ENCODE measurements at places on chromosomes 2 and 18.

DNA sequence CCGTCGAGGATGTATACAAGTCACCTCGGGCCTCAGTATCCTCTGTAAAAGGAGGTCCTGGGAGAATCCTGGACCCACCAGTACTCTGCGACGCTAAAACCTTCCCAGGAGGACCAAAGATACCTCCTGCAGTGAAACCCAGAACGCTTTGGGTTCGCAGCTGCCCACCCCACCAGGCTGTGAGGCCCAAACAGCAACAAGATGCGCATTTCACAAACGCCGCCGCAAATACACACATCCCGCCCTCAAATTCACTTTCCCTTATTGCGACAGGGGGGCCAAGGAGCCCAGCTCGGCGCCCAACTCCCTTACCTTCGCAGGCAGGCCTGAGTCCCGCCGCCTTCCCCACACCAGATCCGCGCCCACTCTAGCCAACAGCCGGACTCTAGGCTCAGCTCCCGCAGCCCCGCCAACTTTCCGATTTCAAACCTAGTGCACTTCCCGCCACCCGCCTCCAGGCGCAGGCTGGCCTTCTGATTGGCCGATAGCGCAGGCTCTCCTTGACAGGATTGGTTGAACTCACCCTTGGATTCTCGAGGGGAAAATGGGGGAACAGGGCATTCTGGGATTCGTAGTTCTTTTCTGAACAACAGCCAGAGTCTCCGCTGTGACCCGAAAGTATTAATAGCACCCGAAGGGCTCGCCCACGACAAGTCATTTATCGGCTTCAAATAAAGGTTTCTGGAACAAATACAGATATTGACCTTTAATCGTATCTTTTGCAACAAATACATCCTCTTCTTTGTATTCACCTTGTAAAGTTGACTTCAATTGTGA, at the start of gene SPC25:
Gene SPC25, minus strand, starts transcription at position 425 of the 777 bp plus-strand sequence. CDS start 911 bp downstream, outside the sequence.
- peak; percentile 93 for DNase-seq

GRCh38 chr18:11293794-11294193, 144.4 kb upstream of the PIEZO2 start:
- DNase-seq = no peak

- no peak for DNase-seq
Measured at GRCh38 chr2:233810385-233810784, 32.3 kb downstream of the MROH2A start.

DNA sequence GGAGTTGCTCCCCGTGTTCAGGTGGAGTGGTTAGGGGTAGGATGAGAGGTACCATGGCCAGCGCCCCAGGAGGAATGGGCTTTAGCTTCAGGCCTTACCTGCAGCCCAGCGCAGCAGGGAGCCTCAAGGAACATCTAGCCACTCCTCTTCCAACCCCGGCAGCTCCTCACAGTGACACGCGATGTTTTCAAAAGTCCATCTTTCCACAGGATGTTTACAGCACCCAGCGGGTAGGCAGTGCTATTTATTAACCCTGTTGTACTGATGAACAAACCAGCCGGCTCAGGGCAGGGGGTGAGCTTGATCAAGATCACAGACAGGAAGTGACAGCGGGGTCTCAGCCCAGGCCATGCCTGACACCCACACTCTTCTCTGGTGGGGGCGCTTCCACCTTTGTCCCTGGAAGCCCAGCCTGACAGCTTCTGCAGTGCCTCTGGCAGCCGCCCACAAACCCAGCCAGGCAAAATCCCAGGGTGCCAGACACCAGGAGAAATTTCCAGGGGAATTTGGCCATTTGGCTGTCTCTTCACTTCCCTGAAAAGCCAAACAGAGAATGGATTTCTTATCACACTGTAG, 18.4 kb upstream of the PRLH start:
- no peak for DNase-seq

DNA sequence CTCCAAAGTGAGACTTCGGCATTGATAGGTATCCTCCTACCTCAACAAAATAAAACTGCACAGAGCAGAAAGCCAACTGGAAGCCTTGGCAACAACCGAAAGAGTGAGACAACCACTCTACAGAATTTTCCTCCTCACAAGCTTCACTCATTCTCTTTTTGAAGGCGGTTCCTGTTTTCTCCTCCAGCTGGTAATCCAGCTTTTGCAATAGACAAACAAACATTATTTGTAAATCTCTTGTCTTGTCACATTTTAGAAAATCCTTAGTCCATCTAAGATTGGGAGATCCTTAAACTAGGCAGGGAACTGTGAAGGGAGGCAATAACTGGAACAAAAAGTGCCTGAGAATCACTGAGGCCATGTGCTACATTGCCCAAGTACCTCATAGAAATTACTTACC, 332.4 kb downstream of the BCL11A start:
- no peak for DNase-seq

DNA sequence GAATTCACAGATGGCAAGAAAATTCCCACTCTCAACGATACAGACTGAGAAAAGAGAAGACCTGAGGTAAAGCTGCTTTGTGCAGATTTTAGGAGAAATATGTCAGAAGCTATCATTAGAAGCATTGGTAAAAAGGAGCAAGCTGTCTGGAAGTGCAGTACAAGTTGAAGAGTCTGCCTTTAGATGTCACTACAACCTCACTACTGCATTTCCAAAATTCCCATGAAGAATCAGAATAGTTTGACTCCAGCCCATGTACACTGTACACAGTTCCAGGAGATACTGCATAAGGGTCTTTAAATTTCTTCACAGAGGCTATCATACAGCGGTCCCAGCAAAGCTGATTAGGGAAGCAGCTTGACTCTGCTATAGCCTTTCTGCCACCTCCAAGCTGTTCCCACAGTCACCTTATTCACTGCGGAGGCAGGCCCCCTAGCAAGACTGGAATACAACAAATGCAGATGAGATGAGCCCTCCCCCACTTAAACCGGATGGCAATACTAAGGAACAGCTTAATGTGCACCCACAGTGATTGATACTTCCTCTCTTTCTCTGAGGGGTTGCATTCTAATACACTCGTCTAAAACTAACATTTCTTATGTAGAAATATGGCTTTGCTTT, 527.4 kb downstream of the TMEM182 start:
- no peak for DNase-seq

DNA sequence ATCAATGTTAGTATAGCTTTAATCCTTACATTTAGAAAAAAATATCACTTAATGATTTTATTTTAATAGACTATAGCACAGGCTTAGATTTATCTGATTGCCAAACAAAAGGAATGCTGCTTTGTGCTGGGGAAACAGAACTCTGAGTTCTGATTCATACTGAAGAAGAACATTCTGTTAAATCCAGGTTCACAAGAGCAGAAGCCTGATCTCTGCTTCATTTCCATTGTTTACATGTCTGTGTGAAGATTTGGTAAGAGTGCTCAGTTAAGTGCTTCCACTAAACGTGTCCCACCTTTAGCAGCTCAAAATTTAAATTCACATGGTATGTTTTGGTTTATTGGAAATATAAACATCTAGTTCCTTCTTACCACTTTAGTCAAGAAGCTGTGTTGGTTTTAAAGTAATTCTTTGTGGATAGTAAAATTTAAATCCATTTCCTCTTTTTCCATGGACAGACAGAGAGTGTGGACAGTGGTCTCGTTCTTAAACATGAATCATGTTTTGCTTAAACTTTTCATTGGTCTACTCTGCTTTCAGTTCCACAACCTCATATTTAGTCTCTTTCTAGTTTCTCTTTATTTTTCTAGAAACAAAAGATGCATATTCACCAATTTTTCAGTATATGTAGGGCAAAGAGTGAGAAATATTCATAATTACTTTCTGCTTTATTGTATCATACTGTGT, 59.1 kb downstream of the NYAP2 start:
- DNase-seq = no peak

DNA sequence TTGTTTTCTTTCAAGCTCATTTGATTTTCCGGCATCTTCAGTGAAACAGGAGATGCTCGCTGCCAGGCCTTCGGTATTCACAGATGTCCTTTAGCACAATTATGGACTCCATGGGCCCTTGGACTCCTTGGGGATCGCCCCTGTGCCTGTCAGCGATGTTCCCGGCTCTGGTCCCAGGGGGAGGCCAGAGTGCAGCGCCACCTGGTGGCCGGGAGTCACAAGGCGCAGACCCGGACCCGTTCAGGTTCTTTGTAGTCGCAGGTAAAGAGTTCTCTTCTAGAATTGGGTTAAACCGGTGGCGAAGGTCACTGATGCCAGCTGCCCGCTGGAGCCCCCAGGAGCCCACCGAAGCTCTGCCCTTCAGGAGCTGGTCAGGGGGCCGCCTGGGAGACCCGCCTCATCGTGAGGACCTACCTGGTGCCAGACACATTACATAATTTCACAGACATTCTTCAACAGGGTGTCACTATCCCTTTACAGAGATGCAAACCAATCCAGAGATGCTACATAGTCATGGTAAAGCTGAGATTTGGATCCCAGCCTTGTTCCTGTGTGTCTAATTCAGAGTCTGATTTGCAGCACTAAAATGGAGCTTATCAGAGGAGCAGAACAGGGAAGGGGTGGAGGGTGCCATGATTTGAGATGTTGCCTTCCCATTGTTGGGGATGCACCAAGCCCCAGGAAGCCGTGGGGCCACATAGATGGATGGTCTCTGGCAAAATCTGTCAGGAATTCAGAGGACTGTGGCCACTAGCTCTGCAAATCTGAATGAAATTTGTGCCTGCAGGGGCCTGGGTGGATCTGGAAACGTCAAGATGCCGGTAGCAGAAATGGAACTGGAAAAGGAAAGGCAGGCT, 6.0 kb upstream of the INPP5D start:
- peak; percentile 86 for DNase-seq

GRCh38 chr18:65093346-65093745, 657.5 kb upstream of the CDH7 start:
- no peak for DNase-seq

- no peak for DNase-seq
Measured at GRCh38 chr2:100615471-100615870, 52.7 kb downstream of the PDCL3 start.

DNA sequence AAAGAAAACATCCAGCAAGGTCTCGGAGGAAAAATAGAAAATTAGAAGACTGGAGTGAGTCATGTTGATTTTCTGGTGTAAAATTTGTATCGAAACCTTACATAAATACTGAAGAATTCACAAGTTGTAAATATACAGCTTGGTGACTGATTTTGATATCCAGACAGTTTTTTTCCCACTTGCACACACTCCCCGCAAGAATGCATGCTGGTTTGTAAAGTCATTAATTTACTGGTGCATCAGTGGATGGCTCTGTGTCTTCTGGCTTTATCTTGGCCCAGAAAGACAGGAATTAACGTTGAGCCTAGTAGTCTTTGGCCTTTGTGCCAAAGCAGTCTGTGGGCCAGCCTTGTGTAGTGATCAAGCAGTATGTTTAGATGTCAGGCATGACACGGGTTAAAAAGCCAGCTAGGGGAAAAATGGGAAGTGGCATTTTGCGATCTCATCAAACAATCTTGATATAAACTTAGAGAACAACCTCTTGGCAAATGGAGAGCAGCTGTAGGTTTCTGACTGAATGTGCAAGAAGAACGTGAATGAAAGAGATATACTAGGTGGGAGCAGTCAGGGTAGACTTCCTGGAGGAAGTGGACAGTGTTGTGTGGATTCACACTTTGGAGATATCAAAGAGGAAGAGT, 22.7 kb upstream of the CASP8 start:
- DNase-seq = no peak

DNA sequence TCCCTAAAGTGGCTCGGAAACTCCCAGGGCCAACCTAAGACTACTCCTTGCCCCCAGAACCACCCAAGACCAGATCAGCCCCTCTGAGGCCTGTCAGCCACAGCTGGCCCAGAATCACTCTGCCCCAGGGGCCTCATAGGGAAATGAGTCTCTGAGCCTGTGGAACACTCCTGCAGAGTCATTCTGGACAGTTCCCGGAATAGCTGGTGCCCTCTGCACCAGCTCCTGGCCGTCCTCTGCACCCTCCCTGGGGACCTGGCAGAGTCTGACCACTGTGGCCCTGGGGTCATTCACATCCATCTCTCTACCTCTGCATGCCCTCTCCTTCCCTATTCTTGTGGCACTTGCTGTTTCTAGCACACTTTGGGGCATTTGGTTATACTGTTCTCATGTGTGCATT, 14.6 kb upstream of the TMEM214 start:
- no peak for DNase-seq

DNA sequence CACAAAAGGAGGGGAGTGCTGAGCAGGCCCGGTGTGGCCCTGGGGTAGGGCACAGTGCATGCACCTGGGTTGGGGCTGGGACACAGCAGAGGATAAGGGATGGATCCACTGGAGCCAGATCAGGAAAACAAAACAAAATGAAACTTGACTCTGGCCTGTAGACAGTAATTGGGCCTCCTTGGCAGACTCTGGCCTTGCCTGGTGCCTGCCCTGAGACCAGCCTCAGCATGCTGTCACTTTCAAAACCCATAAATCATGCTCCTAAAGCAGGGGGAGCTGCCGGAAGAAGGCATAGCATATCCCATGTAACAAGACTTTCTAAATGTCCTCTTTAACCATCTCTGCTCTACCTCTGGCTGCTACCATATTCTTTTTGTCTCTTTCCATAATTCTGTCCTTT, 61.1 kb upstream of the IGFBP5 start:
- no peak for DNase-seq

- no peak for DNase-seq
Measured at GRCh38 chr2:124178719-124179118, 153.6 kb downstream of the CNTNAP5 start.

GRCh38 chr2:231557571-231558217, 27.4 kb upstream of the NMUR1 start:
- peak; percentile 62 for DNase-seq

- DNase-seq = no peak
Measured at GRCh38 chr18:21314724-21315123, 72.7 kb downstream of the GREB1L start.

DNA sequence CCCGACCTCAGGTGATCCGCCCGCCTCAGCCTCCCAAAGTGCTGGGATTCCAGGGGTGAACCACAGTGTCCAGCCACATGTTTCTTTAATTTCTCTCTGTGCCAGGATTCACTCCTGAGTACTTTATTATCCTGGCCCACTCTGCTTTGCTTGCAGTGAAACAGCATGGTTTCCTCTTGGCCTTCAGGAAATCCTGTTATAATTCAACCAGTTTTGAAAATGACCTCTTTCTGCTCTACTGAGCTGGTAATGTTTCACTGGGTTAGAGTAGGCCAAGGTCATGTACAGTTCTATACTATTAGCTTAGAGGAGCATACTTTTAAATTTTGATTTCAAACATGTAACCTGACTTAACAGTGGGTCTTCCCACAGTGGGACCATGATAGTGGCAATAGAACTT, 90.6 kb upstream of the PELI1 start:
- no peak for DNase-seq

GRCh38 chr18:79502782-79503181, 107.1 kb downstream of the NFATC1 start:
- no peak for DNase-seq
